ENCODE measurements at places on chromosomes 3 and 15. TPM values are rescaled to one million over a fixed set of nuclear protein-coding genes. Genes with fewer than 3 reads are reported as not detected.
A peak's percentile ranks its signal among the peaks of the same experiment; 100 is the strongest.

DNA sequence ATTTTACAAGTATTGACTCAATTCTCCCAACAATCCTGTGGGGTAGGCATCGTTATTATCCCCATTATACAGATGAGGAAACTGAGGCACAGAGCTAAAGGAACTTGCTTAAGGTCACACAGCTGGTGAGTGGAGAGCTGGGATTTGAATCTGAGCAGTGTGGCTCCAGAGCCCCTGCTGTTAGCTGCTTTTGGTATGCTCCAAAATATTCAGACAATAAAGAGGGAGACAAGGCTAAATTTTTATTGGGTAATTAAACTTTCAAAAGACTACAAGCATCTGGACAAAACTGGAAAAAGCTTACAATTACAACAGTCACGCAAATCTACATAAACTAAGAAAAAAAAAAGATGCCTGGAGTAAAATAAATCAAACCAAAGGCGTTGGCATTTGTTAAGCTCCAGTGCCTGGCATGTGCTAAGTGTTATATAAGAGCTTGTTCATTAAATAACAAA is 27.7 kb downstream of the CCDC13 start:
- no peak for DNase-seq

- no peak for DNase-seq
These were observed 11.2 kb upstream of the COL8A1 start for GRCh38 chr3:99627062-99627826.

- DNase-seq = peak; percentile 77
These were observed 26.6 kb downstream of the ILDR1 start for GRCh38 chr3:121995161-121996137.

DNA sequence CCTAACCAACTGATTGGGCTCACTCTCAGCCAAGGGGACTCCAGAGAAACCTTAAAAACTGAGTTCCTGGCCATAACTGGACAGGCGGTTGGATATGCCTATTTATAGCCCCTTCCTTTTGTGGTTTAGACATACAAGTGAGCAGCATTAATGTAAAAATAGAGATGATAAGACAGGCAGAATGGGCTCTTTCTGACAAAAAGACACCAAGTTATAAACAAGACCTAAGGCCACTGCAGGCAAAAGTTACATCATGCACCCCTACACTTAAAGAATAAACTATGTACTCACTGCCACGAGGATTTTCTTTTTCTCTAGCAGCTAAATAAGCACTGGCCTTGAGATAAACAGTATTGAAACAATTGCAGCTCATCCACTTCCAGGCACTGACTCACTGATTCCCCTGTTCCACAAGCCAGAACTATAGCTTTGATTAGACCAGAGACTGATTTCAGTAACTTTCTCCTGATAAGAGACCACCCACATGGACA is 30.1 kb downstream of the SUCNR1 start:
- peak; percentile 74 for DNase-seq

DNA sequence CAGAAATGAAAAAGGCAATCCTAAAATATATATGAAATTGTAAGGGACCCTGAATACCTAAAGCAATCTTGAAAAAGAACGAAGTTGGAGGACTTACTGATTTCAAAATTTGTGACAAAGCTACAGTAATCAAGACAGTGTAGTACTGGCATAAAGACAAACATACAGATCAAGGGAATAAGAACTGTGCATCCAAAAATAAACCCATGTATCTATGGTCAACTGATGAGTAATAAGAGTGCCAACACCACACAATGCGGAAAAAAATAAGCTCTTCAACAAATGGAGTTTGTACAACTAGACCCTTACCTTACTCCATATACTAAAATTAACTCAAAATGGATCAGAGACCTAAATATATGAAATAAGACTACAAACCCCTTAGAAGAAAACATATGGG is 29.6 kb downstream of the GSK3B start:
- DNase-seq = no peak

The SAXO2 gene
- polyA plus RNA-seq = 3.1 TPM

The TNFSF10 gene
- polyA plus RNA-seq = 8.3 TPM

The CPEB1 gene
- polyA plus RNA-seq = 0.30 TPM

Data from muscle of leg (tissue), 16 donors.